NCI-H146 (cell line): ENCODE measurements at places on chromosomes 3 and 15.

GRCh38 chr3:127732303-127732702 lies 59.6 kb downstream of the ABTB1 start:
- no peak for DNase-seq

DNA sequence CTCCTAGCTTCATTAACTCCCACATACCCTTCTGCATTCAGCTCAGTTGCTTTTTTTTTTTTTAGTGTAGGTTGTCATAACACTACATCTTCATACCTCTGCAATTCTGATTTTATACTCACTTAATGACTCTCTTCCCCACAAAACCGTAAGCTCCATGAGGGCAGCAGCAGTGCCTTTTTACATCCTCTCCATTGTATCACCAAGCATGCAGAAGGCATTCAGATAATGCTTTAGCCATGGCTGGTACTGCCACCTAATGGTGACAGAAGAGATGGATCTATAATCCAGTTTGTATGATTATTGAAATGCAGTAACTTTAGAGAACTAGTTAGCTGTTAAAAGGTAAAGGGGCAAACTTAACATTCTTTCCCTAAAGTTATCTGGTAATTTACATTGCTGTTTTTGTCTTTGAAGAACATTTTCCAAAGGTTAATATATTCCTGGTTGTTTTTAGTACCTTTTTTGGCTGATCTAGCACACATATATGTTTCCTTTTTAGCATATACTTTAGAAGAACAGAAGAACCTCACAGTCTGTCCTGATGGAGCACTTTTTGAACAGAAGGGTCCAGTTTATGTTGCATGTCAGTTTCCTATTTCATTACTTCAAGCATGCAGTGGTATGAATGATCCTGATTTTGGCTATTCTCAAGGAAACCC lies 36.8 kb downstream of the ATP1B3 start:
- peak; percentile 64 for DNase-seq

DNA sequence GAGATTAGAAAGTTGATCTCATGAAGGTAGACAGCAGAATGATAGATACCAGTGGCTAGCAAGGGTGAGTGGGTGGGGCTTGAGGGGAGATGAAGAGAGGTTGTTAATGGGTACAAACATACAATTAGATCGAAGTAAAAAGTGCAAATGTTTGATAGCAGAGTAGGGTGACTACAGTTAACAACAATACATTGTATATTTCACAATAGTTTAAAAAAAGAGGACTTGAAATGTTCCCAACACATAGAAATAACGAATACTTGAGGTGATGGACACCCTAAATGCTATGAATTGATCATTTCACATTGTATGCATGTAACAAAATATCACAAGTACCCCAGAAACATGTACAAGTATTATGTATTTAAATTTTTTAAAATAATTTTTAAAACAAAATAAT lies 47.3 kb downstream of the ADAM10 start:
- DNase-seq, result no peak

DNA sequence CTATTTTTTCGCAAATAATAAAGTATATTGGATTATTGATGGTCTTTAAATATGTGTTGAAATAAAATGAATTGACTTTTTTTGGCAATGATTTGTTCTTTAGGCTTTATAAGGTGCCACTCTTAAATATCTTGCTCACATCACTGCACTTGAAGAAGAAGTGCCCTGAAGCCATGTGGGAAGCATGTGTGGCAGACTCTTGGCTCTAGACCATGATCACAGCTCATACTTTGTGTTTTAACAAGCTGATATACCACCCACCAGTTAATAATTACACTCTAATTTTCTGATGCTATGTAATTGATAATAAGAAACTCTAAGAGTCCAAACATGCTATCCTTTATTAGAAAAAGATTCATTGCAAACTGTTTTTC lies 52.1 kb upstream of the TGFBR2 start:
- no peak for DNase-seq

- DNase-seq, result no peak
These were observed 44.4 kb upstream of the SACM1L start for GRCh38 chr3:45644791-45645201.

- no peak for DNase-seq
These were observed 68.4 kb upstream of the SEC13 start for GRCh38 chr3:10389339-10389738.

GRCh38 chr3:32181796-32182195 lies 56.7 kb upstream of the CMTM8 start:
- DNase-seq, result no peak

- no peak for DNase-seq
These were observed 12.5 kb downstream of the RASA2 start for GRCh38 chr3:141499284-141499683.

DNA sequence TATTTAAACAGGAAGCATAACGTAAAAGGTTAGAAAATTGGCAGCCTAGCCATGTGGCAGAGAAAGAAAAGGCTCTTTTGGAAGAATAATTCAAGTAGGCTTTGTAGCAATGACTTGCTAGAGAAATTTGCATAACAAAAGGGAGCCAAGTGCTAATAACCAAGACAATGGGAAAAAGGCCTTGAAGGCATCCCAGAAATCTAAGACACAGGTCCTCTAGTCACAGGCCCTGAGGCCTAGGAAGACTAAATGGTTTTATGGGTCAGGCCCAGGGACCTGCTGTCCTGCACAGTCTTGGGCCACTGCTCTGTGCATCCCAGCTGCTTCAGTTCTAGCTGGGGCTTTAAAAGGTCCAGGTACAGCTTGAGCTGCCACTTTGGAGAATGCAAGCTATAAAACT lies 78.5 kb downstream of the FGF7 start:
- no peak for DNase-seq

DNA sequence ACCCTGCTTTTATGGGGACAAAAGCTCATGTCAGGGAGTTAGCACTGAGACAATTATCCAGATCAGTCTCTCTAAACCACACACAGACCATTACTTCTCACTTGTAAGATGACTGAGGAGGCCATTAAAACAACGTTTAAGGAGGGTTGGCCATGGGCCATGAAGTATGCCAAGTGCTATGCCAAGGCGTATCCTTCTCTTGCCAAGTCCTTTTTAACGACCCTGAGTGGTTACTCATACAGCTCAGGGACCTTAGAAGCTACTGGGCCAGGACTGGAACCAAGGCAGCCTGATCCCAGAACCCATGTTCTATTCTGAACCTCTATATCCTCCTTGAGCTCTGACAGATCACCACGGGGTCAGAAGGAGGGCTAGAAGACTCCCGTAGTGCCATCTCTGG lies 50.0 kb downstream of the NMNAT3 start:
- DNase-seq, result no peak

DNA sequence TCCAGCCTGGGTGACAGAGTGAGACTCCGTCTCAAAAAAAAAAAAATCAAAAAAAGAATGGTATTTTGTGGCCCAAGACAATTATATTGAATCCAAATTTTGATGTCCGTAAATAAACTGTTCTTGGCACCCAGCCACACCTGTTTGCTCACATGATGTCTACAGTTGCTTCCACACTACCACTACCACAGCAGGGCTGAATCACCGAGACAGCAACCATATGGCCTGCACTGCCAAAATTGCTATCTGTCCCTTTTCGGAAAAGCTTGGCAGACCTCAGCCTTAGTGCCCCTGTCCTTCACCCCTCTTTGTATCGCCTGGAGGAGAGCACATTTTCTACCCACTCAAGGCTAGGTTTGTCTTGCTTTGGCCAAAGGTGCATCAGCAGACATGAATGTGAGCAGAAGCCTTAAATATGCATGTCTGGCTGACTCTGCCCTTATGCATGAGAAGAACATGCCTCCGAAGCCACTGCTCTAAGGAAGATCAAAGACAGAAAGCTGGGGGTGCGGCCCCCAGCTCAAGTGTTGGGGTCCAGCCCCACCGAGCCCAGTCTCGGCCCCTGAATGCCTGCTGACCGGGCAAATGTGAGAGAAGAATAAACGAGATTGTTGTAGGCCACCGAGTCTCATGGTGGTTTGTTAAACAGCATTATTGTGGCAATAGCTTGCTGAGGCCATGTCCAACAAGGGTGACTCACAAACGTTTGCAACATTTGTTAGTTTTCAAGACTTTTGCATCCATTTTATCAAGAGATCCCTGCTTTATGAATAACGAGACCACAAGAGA lies 108.1 kb downstream of the TPRA1 start:
- no peak for DNase-seq

GRCh38 chr15:66573348-66573718 lies 7.5 kb upstream of the LCTL start:
- no peak for DNase-seq

GRCh38 chr15:49313650-49314049 lies 109.4 kb upstream of the FGF7 start:
- no peak for DNase-seq

- DNase-seq, result no peak
These were observed 185.0 kb upstream of the PRICKLE2 start for GRCh38 chr3:64410226-64410625.

GRCh38 chr15:67066041-67066958 lies 898 bp downstream of the SMAD3 start:
- DNase-seq, result no peak
